SK-N-MC (cell line): ENCODE measurements at places on chromosomes 12 and 14.
A peak's percentile ranks its signal among the peaks of the same experiment; 100 is the strongest.

- DNase-seq, result no peak
Observed at GRCh38 chr14:24370748-24371147, 2.8 kb downstream of the NFATC4 start.

- DNase-seq, result no peak
Observed at GRCh38 chr12:12646483-12647072, 34.9 kb downstream of the CREBL2 start.

DNA sequence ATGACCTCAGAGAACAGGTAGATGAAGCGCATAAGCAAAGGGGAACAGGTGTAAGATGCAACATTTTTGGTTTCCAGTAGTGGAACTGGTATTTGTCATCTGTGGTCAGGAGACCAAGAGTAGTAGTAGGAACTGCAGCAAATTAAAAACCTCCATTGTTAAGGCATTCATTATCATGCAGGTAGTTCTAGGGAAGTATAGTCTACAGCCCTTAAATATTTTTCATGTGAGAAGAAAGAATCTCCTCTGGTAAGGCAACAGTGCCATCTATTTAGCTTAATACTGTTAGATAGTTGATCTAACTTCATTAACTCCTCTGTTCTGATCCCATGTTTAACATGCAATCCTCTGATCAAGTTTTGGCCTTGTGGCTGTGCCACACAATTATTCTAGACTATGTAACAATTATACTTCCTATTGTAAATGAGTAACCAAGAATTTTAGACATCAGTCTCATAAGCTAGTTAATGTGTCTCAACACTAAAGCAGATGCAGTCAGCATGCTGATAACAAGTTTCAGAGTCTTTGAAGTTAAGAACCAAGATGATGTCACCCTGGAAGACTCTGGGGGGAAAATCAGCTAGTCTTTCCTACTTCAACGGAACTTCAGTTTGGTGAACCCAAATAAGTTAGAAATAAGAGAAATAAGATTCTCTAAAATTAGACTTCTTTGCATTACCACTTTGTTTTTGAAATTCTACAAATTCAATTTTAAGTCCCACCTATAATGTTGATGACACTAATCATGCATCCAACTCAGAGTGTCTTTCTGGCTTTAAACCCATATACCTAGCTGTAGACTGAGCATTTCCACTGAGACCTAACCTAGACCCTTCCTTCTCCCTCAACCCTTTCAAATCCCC, 70.9 kb downstream of the STXBP6 start:
- DNase-seq, result no peak

DNA sequence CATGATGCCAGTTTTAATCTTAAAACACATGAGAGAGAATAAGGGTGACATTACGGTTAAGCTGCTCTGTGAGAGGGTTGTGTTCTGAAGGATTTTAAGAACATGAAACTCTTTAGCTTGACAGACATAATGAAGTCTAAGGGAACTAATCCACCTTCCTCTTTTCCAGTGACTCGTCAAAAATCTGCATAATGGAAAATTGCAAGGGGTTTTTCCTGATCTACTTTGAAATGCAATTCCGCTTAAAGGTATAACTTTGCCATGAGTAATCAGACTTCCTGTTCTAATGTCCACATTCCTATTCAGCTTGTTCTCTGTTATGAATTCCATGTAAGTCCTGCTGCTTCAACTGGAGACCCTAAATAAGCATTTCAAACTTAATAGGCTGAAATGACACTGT, at the start of gene ZNF705A:
Gene ZNF705A, plus strand, starts transcription at position 171 of the 400 bp plus-strand sequence. CDS start 15,611 bp downstream, outside the sequence.
- peak; percentile 85 for DNase-seq

- no peak for DNase-seq
Observed at GRCh38 chr14:30468354-30468753, 90.6 kb upstream of the G2E3 start.

DNA sequence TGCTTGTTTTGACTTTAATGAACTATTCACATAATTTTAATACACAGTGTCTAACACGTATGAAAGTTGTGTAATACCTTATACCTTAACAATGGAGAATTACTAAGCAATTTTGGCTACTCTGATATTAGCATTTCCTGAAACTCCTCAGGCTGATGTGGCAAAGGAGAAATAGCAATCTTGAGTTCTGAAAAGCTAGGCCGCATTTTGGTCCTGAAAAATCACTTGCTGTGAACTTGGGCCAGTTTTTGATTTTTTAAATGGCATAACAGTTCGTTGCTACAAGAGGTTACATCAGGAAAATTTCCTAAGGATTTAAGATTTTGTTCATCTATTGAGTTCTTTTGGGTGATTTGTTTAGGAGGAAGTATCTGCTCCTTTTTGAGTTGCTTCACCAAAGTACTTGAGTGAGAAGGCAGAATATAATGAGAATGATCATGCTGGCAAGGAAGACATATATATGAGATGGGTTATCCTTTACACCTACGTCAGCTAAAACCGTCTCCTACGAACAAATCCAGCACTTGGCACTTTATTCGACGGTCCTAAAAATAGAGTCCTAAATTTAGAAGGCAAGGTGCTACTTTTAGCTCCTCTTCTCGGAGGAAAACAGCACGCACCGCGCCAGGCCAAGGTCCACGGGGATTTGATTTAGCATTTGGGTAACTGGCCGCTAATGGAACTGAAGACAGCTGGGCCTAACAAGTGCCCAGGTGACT, 32.2 kb downstream of the MIA2 start:
- no peak for DNase-seq

DNA sequence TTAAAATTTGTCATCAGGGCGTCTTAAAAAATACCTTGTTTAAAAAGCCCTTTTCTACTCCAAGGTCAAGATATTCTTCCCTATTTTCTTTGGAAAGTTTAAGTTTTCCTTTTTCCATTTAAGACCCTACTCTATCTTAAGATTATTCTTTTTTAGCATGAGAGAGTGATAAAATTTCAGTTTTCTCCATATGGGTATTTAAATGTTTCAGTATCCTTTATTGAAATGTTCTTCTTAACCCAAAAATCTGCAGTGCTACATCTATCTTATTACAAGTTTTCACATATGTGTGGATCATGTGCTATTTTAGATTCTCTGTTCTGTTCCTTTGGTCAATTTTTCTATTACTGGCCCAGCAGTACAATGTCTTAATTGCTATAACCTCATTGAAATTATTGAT, 202.2 kb downstream of the TTC6 start:
- no peak for DNase-seq

- DNase-seq, result peak; percentile 34
Observed at GRCh38 chr14:96852823-96853422, 55.7 kb downstream of the VRK1 start.

- no peak for DNase-seq
Observed at GRCh38 chr14:64954491-64955240, 12.1 kb upstream of the GPX2 start.

GRCh38 chr12:22034709-22035506, 11.1 kb upstream of the CMAS start:
- DNase-seq, result no peak

- DNase-seq, result peak; percentile 14
Observed at GRCh38 chr12:7042842-7043241, 17.7 kb upstream of the C1S start.

DNA sequence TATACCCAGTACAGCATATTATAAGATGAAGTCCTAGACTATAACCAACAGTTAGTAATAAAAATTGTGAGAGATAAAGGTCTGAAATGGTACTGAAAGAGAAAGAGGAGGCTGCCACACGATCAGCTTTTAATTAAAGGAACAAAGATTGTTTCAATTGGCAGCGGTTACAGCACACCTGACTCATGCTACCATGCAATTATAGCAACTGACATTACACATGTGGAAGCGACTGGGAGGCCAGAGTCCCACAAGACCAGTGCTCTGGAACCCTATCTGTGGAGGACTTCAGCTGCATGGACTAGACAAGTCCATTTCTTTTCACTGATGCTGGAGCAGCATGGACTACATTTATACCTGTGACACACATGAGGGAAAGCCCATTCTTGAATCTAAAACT, 55.2 kb downstream of the SEL1L start:
- DNase-seq, result no peak

DNA sequence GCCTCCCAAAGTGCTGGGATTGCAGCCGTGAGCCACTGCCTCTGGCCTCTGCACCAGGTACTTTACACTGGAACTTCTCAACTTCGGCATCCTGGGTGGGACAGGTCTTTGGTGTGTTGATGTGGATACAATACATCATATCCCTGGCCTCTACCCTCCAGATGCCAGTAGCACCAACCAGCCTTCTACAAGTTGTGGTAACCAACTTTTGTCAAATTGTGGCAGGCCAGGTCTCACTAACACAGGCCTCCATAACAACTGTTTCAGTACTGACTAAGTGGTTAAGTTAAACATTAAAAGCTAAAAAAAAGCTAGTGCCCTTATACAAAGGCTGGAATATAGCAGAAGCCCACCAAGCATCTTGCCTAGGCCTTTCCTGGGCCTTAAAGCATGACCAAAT, 232.9 kb downstream of the PCNX1 start:
- DNase-seq, result no peak

- DNase-seq, result no peak
Observed at GRCh38 chr12:120115066-120115465, 1.5 kb downstream of the RAB35 start.

DNA sequence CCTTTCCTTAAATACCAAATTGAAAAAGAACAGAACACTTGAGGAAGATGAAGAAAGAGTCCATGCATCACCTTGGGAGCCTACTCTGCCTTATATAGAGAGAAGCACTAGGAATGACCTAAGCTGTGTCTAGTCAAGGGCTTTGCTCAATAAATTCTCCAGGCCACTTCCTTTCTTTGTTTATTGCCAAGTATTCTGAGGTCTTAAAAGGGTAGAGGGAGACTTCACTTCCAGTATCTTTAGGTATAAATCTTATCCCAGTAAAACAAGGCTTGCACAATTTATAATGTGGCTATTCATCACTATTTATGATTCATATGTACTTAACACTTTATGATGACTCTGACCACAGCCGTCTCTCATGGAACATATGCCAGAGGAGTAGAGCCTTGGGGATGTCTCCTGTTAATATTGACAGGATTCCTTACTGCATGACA, 85.1 kb upstream of the ARHGAP5 start:
- DNase-seq, result no peak

GRCh38 chr14:61569812-61570548, 125.3 kb upstream of the HIF1A start:
- no peak for DNase-seq
